ENCODE measurements at places on chromosomes 4 and X.

DNA sequence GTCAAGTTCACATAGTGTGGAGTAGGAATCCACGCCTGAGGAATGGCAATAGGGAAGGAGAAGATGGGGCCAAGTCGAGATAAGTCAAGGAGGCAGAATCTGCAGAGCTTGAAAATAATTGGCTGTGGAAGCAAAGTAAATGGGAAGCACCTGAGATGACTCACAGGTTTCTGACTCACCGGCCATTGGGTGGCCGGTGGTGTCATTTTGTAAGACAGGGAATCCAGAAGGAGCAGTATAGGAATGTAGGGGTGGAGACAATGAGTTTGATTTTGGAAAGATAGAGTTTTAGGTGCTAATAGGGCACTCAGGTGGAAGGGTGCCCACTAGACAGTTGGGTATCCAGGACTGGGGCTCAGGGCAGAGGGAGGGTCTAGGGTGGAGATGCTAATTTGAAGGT is 201.0 kb upstream of the MAMLD1 start:
- DNase-seq, result no peak

DNA sequence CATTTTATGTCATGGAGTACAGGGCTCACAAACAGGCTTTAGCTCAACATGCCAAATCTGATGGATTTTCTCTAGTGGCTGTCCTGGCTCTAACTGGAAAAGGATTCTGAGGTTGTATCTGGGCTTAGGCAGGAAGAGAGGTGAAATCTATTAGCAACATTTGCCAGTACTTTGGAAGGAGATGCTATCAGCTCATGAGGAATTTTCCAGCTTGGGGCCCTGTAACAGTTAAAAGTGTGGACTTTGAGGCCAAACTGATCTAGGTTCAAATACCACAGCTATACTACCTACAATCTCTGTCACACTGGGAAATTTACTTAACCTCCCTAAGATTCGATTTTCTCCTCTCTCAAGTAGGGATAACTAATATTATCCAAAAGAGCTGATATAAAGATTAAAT is 119.0 kb upstream of the HCCS start:
- DNase-seq, result no peak

DNA sequence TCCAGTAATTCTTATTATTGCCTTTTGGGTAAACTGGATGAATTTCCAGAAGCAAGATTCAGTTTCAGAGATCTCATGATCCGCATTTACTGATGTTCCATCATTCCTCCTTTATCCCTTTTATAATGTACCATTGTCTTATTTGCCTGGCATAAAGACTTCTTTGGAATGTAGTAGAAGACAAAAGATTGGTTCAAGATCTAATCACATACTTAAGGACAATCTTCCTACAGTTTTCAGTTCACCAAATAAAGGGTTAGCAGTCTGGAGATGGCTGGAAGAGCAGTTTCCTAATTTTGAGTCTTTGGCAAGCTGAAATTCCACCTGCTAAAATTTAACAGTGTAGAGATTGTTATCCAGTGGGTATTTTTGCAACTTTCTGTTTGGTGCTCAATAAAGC is 30.9 kb upstream of the HAND2 start:
- no peak for DNase-seq

- no peak for DNase-seq
Measured at GRCh38 chr4:10623241-10623640, 61.3 kb downstream of the CLNK start.

DNA sequence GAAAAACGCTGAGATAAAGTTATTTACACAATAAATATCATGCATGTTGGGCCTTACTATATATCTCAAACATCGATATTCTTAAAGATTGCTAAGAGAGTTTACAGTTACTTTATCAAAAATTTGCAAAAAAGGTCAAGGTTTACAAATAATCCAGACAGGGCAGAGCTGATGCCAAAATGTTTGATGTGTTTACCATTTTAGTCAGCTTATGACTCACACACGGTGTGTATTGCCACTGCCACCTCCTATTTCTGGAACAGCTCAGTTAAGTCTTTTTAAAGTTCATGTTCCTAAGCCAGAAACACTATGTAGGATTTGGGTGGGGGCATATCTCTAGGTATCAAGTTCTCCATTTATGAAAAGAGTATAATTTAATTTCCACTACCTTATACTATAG is 580.6 kb downstream of the INPP4B start:
- DNase-seq, result no peak

- DNase-seq, result no peak
Measured at GRCh38 chr4:54157606-54158005, 57.6 kb downstream of the GSX2 start.

DNA sequence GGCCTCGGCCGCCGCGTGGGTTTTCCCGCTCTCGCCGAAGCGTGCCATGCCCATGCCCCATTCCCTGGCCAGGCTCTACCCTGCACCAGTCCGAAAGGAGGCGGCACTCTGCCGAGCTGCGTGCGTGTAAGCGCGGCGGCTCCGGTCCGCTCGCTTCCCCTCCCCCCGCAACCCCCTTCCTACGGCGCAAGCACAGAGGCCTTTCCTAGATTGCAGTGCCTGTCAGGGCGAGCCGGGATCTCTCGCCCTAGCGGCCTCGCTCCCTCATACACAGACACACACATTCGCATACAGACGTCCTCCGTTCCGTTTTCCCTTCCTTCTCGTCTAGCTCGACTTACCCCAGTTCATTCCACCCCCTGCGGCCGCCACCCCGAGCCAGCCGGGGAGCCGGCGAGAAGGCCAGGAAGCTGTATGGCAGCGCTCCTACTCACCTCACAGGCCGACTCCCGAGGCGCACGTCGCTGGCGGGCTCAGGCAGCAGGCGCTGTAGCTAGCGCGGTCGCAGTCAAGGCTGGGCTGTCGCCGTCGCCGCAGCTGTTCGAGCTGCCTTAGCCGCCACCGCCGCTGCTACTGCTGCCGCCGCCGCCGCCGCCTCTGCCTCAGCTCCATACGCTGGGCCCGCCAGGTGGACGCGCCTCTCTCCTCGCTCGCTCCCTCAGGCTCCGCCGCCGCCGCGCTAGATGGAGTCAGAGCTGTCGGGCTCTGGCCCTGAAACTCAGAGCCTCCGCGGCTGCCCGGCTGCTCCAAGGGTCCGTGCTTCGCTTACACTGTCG is 615 bp downstream of the NEXMIF start:
- peak; percentile 7 for DNase-seq

DNA sequence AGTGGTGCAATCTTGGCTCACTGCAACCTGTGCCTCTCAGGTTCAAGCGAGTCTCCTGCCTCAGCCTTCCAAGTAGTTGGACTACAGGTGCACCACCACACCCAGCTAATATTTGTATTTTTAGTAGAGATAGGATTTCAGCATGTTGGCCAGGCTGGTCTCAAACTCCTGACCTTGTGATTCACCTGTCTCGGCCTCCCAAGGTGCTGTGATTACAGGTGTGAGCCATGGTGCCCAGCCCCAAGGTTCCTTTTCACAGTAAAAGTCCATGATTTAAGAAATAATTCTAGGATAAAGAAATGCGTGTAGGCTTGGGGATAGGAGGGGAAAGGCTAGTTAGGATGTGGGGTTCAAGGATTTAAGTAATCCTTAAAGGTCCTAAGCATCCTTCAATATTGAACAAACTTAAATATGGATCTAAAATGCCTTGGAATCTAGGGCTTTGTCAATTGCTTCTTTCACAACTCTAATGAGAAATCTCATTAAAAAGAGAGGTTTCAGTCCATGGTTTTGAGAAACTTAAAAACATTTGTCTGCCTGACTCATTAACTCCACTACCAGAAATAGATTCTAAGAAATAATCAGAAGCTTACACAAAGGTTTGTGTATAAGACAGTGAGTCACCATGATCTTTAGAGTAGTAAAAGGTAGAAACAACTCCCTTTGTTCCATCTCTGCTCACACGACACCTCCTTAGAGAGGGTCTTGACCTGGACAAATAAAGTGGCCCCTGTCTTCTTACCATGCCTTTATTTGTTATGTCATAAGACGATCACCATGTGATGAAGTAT is 203.2 kb downstream of the PTTG2 start:
- no peak for DNase-seq

DNA sequence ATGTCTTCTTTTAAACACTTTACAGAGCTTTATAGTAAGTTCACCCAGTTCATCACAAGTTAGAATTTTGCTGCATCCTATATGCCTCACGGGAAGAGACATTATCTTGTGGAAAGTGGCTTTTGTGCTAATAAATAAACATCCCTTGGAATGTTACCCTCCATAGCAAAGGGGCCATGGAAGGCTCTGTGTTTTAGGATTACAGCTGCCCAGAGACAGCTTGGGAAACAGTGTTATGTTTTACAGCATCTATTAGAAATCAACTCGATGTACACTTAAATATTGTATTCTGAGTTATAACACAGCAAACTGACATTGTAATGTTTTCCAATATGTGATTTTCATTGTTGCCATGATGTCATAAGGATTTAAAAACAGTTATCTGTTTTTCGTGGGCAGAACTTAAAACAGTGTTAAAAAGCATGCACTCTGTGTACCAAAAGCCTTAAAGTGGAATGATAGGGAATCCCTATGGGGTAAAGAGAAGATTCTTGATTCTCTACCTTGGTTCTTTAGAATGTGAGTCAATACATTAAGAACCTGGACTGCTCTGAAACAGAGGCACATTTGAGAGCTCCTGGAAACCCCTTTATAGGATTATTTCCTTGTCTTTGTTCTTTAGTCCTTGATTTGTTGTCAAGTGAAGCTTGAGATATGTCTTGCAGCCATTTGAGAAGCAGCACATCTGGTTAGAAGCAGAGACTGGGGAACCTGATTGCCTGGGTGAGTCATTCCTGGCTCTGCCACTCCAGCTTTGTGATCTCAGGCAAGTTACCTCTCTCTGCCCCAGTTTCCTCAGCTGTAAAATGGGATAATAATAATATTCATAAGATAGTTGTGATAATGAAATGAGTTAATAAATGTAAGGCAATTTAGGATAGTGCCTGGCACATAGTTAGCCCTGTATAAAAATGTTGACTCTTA is 41.6 kb downstream of the ARHGAP10 start:
- no peak for DNase-seq

DNA sequence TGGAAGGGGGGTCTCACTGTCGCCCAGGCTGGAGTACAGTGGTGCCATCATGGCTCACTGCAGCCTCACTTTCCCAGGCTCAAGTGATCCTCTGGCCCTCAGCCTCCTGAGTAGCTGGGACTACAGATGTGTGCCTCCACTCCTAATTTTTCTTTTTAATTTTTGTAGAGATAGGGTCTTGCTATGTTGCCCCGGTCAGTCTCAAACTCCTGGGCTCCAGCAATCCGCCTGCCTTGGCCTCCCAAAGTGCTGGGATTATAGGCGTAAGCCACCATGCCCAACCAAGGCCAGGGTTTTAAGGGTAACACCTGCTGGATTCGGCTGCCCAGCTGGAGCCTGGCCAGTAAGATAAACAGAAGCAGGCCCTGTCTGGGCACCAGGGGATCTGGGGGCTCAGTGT is 3.4 kb downstream of the TREX2 start:
- DNase-seq, result no peak

DNA sequence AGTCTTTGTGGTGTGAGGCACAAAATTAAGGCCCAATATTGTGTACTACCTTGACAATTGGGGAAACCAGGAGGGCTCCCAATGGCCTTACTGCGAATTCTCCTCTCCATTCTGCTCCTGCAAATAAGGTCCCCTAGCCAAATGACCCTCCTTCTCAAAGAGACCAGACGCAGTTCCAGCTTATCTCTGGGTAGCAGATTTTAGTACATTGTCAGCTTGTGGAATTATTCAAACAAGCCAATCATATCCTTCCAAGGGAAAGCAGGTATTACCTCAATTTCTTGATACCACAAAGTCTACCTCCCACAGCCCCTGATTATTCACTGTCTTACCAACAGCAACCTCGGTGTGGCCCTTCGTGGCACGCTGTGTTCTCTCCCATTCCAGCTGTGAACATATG is 7.8 kb upstream of the ZBTB33 start:
- no peak for DNase-seq

DNA sequence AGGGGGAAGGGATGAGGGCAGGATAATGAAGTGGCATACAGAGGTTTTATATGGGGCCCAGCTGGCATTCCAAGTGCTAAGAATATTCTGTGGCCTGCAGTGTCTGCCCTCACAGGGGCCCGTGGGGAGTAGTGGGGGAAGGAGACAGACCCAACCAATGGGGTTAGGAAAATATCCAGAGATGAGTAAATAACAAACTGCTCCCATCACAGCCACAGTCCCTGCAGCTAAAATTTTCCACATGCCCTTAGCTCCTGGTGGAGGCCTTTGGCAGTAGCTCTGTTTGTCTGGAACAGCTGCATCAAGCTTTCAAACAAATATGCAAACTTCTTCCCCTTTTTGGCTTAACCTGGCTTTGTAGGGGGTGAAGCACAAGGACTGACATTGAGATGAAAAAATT is 3.1 kb downstream of the SRPX2 start:
- DNase-seq, result no peak

GRCh38 chr4:41678951-41679350 is 69.6 kb downstream of the PHOX2B start:
- DNase-seq, result no peak

DNA sequence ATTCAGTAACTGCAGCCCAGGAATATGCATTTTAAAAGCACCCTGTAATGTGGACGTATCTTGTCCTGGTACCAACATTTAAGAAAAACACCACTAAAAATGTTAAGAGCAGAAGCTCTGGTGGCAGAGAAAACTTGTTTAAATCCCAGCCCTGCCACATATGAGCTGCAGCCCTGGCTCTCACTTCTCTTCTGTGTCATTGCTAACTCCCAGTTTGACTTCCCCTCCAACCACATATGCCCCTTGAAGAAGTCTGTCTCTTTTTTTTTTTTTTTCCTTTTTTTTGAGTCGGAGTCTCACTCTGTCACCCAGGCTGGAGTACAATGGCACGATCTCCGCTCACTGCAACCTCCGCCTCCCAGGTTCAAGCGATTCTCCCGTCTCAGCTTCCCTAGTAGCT is 14.8 kb downstream of the LHFPL1 start:
- no peak for DNase-seq

GRCh38 chr4:7838136-7838782 is 101.4 kb downstream of the AFAP1 start:
- no peak for DNase-seq

- DNase-seq, result peak; percentile 6
Measured at GRCh38 chrX:41796577-41796976, 72.6 kb downstream of the GPR82 start.

DNA sequence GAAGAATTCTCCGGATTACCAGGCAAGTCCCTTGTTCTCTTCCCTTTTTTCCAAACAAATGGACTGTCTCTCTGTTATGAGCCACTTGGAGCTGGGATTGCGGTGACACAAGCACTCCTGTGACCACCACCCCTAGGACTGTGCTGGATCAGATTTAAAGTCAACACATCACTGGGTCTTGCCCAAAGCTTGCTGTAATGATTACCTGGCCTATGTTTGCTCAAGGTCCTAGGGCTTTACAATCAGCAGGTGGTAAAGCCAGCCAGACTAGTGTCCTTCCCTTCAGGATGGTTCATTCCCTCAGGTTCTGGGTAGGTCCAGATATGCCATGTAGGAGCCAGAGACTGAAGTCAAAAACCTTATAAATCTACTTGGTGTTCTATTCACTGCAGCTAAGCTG is 144.7 kb downstream of the COX18 start:
- no peak for DNase-seq

GRCh38 chrX:9856588-9856987 is 70.4 kb downstream of the SHROOM2 start:
- DNase-seq, result no peak

- DNase-seq, result no peak
Measured at GRCh38 chr4:158155656-158156356, 17.0 kb downstream of the GASK1B start.

GRCh38 chr4:158724637-158725036 is 1.4 kb upstream of the PPID start:
- no peak for DNase-seq

GRCh38 chr4:84001876-84002569 is 466.1 kb downstream of the GPAT3 start:
- DNase-seq, result no peak

GRCh38 chr4:157128395-157128794 is 52.4 kb downstream of the GLRB start:
- DNase-seq, result no peak

Data from CD4-positive, alpha-beta T cell treated with Interleukin-1 beta for 1 hour (primary cell).